ENCODE measurements at places on chromosomes 7 and 10. TPM values are rescaled to one million over a fixed set of nuclear protein-coding genes. Genes with fewer than 3 reads are reported as not detected.

Gene DRGX
- total RNA-seq, result not detected

DNA sequence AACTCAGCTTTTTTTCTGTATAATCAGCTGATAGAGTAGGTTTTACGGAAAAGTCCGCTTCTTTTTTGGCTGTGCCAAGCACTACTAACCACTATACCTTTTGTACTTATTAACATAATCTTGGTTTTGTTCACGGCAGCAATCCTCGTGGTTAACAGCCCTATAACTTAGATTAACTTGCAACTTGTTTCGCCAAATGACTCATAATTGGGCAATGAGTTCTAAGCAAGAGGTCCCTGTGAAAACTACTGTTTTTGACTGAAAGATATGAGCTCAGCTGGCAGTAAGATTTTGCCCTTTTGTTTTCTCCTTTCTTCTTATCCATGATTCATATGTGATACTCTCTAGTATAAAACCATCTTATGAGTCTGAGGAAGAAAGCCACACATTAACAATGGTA is 345.0 kb upstream of the PCDH15 start:
- H3K36me3 ChIP-seq, result no peaks in the 10 kb centered on the region
- no peak overlapping the region for H3K27ac ChIP-seq
- no peaks in the 10 kb centered on the region for H3K27me3 ChIP-seq

Gene GPRIN2
- 2.5 TPM for total RNA-seq

Gene ETV1
- 13.3 TPM for total RNA-seq

- H3K27me3 ChIP-seq, result no peaks in the 10 kb centered on the region
- H3K4me3 ChIP-seq, result no peak overlapping the region
- no peaks in the 10 kb centered on the region for H3K36me3 ChIP-seq
- no peaks in the 10 kb centered on the region for H3K4me1 ChIP-seq
These were observed 366.5 kb upstream of the SEMA3C start for GRCh38 chr7:81285142-81285871.

- peak overlapping the region; percentile 49 for H3K4me3 ChIP-seq
- H3K27me3 ChIP-seq, result peaks cover 28% of the 10 kb centered on the region
- peaks cover 18% of the 10 kb centered on the region for H3K36me3 ChIP-seq
These were observed 2.5 kb downstream of the LFNG start for GRCh38 chr7:2521952-2522591.

Gene ZNF503
- total RNA-seq, result 10.3 TPM

GRCh38 chr7:131976411-131976810 is 420.0 kb upstream of the PODXL start:
- H3K4me3 ChIP-seq, result no peak overlapping the region
- no peak for DNase-seq
- H3K4me1 ChIP-seq, result no peaks in the 10 kb centered on the region
- no peak overlapping the region for H3K27ac ChIP-seq
- no peaks in the 10 kb centered on the region for H3K36me3 ChIP-seq

Gene HBP1
- total RNA-seq, result 157 TPM

- H3K4me1 ChIP-seq, result peaks cover 4% of the 10 kb centered on the region
- no peak overlapping the region for H3K4me3 ChIP-seq
- H3K27me3 ChIP-seq, result no peaks in the 10 kb centered on the region
- no peaks in the 10 kb centered on the region for H3K36me3 ChIP-seq
- H3K27ac ChIP-seq, result no peak overlapping the region
- DNase-seq, result no peak
These were observed 161.5 kb downstream of the AHR start for GRCh38 chr7:17460001-17460400.

GRCh38 chr7:1503816-1504775 is at the start of gene INTS1:
INTS1 (minus strand) TSS chr7:1504389; CDS start chr7:1503960, 429 bp downstream.
- H3K4me3 ChIP-seq, result peak within 1 kb of the TSS; percentile 98
- H3K4me1 ChIP-seq, result peaks cover 15% of the 10 kb centered on the region
- peak within 1 kb of the TSS; percentile 70 for H3K27ac ChIP-seq

DNA sequence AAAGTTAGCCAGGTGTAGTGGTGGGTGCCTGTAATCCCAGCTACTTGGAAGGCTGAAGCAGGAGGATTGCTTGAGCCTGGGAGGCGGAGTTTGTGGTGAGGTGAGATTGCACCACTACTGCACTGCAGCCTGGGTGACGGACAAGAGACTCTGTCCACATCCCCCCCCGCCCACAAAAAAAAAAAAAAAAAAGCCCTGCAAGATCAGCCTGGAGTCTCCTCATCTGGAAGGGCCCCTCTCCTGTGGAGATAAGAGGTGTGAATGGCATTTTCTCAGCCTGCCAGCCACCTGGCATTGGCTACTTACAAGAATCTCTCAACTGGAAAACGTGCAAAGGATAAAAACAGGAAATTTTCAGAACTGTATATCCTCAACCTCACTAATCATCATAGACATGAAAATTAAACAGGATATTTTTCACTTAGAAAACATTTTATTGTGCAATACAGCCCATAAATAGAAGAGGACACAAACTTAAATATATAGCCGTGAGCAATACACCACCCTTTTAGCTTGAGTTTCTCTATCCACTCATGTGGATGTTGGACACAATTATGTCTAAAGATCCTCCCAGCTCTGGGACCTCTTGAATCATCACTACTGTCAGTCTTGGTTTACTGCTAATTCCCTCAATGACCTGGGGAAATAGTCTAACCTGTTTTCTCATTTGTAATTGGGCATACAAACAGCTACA is 11.3 kb upstream of the TSPAN15 start:
- H3K27ac ChIP-seq, result no peak overlapping the region
- H3K27me3 ChIP-seq, result no peaks in the 10 kb centered on the region

- H3K4me1 ChIP-seq, result peaks cover 100% of the 10 kb centered on the region
- peak overlapping the region; percentile 25 for H3K4me3 ChIP-seq
- DNase-seq, result peak; percentile 70
- H3K27ac ChIP-seq, result peak overlapping the region; percentile 93
These were observed 13.9 kb downstream of the TSPAN14 start for GRCh38 chr10:80468002-80468401.

DNA sequence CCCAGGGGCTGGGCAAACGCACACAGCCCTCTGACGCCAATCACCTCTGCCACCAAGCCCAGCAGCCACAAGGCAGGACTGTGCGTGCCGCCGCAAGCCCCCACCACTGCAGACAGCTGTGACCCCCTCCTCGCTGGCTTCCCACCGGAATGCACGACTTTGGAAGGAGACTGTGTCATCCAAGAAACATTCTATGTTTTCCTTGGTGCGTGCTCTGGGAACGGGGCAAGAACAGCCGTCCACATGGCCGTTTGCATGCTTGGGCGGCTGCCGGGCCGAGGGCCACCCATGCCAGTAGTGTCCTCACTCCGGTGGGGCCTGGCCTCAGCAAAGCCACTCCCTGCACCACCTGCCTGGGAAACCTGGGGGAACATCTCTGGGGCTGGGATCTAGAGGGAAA is 17.6 kb upstream of the ELN start:
- no peak overlapping the region for H3K27ac ChIP-seq
- no peaks in the 10 kb centered on the region for H3K36me3 ChIP-seq
- no peak for DNase-seq
- peaks cover 34% of the 10 kb centered on the region for H3K4me1 ChIP-seq
- no peak overlapping the region for H3K4me3 ChIP-seq

Gene SAP25
- total RNA-seq, result 3.1 TPM

DNA sequence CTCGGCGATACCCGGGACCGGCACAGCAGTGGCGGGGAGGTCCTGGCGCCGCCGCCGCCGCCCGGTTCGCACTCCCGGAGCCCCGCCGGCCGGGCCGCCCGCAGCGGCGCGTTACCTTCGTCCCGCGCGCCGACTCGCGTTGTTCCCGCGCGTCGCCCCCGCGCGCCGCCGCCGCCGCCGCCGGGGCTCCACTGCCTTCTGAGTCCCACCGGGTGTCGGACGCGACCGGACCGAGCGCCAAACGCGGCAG is at the start of gene EZH2:
Gene EZH2 (minus strand): TSS at position 243 of the 250 bp plus-strand sequence. CDS start 36,993 bp downstream, outside the sequence.
- no peak for DNase-seq
- peaks cover 13% of the 10 kb centered on the region for H3K4me1 ChIP-seq
- peak within 1 kb of the TSS; percentile 99 for H3K4me3 ChIP-seq
- H3K36me3 ChIP-seq, result no peaks in the 10 kb centered on the region

GRCh38 chr10:93437086-93437945 is 44.8 kb downstream of the MYOF start:
- H3K4me1 ChIP-seq, result peaks cover 47% of the 10 kb centered on the region
- H3K4me3 ChIP-seq, result peak overlapping the region; percentile 15
- peak; percentile 83 for DNase-seq
- no peaks in the 10 kb centered on the region for H3K36me3 ChIP-seq
- no peaks in the 10 kb centered on the region for H3K27me3 ChIP-seq
- H3K27ac ChIP-seq, result peak overlapping the region; percentile 98

Gene AMPH
- total RNA-seq, result 3.5 TPM

DNA sequence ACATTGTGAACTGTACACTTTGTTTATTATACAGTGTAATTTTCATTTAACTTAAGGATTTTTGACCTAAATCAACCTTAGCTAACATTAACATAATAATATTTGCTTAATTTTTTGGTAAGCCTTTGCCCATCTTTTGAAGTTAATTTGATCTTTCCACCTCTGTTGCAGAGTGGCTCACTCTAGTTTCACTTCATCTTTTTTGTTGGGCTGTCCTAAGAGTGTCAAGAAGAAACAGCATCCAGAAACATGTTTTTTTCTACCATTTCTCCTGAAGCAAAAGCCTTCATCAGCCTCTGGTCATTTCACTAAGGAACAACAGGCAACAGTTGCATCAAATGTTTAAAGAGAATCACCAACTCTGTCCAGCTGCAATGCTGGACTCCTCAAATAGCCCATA is 824.7 kb downstream of the REEP3 start:
- H3K4me1 ChIP-seq, result no peaks in the 10 kb centered on the region
- no peaks in the 10 kb centered on the region for H3K27me3 ChIP-seq
- no peaks in the 10 kb centered on the region for H3K36me3 ChIP-seq
- H3K27ac ChIP-seq, result no peak overlapping the region

DNA sequence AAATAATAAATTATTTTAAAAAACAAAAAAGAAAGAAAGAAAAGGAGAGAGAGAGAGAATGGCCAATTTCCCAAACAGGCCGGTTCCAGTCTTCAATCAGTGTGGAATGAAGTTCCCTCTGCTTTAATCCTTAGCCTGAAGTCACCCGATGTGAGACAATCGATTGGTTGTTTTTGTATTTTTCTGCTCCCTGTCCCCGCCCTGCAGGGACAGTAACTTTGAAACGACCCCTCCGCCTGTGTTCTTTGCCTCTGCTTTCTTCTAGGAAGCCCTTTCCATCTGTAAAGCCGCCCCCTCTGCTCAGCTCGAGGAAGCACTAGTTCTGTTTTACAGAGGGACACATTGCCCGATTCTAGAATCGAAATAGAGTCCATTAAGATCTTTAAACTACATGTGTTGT is 33.4 kb downstream of the FOXL3 start:
- DNase-seq, result no peak
- H3K27me3 ChIP-seq, result peaks cover 7% of the 10 kb centered on the region
- no peak overlapping the region for H3K4me3 ChIP-seq
- no peak overlapping the region for H3K27ac ChIP-seq
- no peaks in the 10 kb centered on the region for H3K4me1 ChIP-seq
- no peaks in the 10 kb centered on the region for H3K36me3 ChIP-seq

Gene LRRTM3
- total RNA-seq, result not detected

DNA sequence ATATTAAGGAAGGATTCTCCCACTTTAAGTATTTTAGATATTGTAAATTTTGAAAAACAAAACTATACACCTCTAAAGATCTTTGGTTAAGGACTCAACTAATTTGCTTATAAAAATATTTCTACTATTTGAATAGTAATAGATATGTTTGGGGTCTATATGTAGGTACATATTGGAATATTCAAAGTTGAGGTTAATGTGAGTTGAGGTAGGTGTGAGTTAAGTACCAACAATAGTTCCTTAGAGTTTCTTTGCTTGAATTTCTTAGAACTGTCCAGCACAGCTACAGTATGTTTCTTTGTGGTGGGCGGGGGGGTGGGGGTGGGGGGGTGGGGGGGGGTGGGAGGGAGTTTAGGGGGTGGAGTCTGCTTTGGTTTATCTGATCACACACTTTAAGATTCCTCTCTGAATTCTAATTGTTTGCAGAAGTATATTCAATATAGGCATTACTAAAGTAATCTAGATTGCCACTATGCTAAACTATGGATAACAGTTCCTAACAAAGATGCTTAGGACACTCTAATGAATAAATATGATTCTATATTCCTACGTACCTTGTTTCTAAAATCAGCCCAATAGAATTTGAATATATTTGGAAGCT is 2.1 kb downstream of the GRM3 start:
- H3K27me3 ChIP-seq, result peaks cover 34% of the 10 kb centered on the region
- peaks cover 22% of the 10 kb centered on the region for H3K4me1 ChIP-seq
- no peak overlapping the region for H3K27ac ChIP-seq
- DNase-seq, result no peak

DNA sequence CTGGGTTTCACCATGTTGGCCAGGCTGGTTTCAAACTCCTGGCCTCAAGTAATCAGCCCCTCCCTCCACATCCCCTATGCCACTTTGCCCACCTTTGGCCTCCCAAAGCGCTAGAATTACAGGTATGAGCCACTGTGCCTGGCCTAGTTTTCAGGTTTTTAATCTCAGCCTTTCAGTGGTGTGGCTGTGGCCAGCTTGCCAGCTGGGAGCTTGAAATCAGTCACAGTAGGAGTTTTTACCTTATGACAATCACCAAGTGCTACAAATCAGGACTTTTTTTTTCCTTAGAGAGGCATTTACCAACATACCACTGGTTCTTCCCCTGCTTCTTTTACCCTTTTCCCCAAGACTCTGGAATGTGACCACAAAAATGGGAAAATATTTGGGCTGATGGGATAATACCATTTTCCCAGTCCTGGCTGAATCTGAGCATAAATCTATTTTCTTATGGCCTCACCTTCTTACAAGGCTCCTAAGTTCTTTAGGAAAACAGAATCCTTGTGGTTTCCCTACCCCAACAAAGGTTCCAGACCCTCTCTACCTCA is 6.2 kb downstream of the STEAP4 start:
- H3K36me3 ChIP-seq, result no peaks in the 10 kb centered on the region
- H3K27me3 ChIP-seq, result no peaks in the 10 kb centered on the region
- H3K4me1 ChIP-seq, result peaks cover 32% of the 10 kb centered on the region
- DNase-seq, result no peak
- no peak overlapping the region for H3K27ac ChIP-seq

DNA sequence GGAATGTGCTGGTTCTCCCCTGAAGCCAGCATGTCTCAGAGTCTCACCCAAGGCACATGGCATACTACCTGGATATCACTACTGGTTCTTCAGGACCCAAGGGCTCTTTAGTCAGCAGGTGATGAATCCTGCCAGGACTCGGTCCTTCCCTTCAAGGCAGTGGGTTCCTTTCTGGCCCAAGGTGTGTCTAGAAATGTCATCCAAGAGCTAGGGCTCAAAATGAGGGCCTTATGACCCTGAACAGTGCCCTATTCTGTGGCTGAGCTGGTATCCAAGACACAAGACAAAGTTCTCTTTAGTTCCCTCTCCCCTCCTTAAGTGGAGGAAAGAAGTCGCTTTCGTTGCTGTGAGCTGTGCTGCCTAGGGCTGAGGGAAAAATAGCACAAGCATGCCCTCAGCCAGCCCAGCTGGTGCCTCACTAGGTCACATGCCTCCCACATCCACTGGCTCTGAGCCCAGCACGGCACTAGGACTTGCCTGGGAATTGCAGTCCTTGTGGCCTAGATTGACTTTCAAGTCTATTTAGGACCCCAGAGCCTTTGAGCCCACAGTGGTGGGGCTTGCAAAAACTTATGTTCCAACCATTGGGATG is 106.0 kb downstream of the BMS1 start:
- H3K4me1 ChIP-seq, result no peaks in the 10 kb centered on the region
- DNase-seq, result no peak
- H3K27me3 ChIP-seq, result no peaks in the 10 kb centered on the region
- no peak overlapping the region for H3K27ac ChIP-seq
